B cell (primary cell): ENCODE measurements at places on chromosomes 2 and 18.

DNA sequence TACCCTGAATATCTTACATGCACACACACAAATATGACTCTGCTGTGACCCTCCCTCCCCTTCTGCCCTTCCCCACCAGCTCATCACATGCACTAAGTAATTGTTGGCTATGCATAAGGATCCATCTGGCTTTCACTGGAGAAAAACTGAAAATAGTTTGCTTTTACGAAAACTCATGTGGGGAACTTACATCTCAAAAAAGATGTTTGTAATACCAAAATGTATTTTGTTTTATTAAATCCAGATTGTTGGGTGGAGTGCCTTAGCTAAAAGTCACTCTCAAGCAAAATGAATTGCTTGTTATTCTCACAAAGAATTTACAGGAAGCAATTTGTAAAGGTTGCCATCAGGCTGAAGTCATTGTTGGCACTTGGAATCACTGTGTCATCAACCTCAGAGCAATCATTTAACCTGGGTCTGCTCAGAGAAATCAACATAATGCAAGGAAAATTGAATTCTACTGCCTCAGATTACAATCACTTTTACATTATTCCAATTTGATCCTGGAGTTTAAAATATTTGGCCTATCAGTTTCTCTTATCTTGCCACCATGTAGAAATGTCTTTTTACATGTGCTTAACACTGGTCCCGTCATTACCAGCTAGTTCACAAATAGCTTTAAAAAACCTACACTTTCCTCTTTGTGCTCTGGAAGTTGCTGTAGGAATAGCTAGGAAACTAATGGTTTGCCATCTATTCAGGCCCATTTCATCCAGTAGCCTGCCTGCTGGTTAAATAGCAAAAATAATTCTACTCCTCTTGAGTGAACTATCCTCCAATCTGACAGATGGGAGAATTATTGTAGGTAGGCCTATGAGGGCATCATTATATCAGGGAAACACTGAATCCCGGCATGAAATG is 90.3 kb upstream of the TMEM17 start:
- DNase-seq, result no peak

- no peak for DNase-seq
These were observed 10.8 kb downstream of the IL1RL1 start for GRCh38 chr2:102321941-102322719.

GRCh38 chr2:200454927-200455801 is 54.7 kb downstream of the KCTD18 start:
- no peak for DNase-seq

GRCh38 chr2:3738454-3738853 is 35.1 kb downstream of the DCDC2C start:
- no peak for DNase-seq

DNA sequence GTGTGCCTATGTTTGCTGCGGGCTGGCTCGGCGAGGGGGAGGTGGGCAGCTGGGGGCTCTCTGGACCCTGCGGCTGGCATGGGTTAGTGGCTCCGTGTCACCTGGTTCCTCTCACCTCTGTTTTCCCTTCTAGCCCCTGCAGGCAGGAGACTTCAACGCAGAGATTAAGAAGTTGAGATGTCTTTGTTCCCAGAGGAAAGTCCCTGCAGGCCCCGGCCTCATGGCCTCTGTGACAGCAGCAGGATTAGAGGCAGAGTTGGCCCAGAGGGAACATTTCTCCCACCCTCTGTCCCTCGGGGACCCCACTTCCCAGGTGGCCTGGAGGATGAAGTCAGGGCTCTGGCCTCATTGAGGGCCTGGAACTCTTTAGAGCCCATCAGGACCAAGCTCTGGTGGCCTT is 56.5 kb downstream of the HPCAL1 start:
- no peak for DNase-seq

GRCh38 chr2:42658306-42658705 is 89.9 kb downstream of the MTA3 start:
- DNase-seq, result no peak

- no peak for DNase-seq
These were observed 264.7 kb downstream of the MYCN start for GRCh38 chr2:16204886-16205620.

GRCh38 chr2:197556456-197556855 is 40.6 kb downstream of the MOB4 start:
- no peak for DNase-seq

- DNase-seq, result no peak
These were observed 41.9 kb downstream of the TACR1 start for GRCh38 chr2:75157435-75157834.

GRCh38 chr2:231583982-231584381 is 8.7 kb upstream of the TEX44 start:
- DNase-seq, result no peak

GRCh38 chr2:127630864-127631540 is 15.0 kb upstream of the GPR17 start:
- no peak for DNase-seq

GRCh38 chr18:75199327-75199726 is 9.6 kb downstream of the PTGR3 start:
- DNase-seq, result no peak

GRCh38 chr2:68434981-68435380 is 32.1 kb downstream of the FBXO48 start:
- DNase-seq, result no peak

- no peak for DNase-seq
These were observed 9.7 kb downstream of the ECEL1 start for GRCh38 chr2:232477751-232478510.

GRCh38 chr2:108776475-108776874 is 10.1 kb upstream of the CCDC138 start:
- peak; percentile 77 for DNase-seq

GRCh38 chr2:98205889-98206288 is 118.9 kb downstream of the VWA3B start:
- DNase-seq, result no peak

GRCh38 chr18:48459016-48459415 is 49.8 kb upstream of the ZBTB7C start:
- DNase-seq, result no peak

DNA sequence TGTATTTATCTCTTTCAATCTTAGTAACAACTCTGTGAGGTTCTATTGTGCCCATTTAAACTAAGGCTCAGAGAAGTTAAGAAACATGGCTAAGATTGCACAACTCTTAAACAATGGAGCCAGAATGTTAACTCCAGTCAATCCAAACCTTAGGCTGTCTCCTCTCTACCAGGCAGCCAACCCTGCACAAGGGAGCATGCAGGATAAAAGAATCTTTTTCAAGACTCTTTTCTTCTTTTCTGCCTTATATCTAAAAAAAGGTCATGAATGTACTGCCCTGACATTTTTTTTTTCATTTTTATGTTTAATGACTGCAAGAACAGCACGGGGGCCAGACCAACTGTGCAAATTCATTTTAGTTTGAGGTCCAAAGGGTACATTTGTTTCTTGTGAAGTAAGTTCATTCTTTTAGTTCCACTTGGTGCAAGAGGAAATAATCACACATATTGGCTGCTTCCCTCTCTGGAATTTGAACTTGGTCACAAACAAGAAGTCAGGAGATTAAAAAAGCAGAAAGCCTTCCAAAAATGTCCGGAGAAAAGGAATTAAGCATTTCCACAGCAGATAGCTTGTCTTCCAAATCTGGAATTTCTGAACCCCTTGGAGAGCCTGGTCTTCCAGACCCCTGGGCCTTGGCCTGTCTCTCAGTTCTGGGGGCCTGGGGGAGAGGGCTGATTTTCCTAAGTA is 96.0 kb upstream of the RIOK3 start:
- no peak for DNase-seq

GRCh38 chr2:54306556-54306955 is 50.5 kb upstream of the TSPYL6 start:
- no peak for DNase-seq

DNA sequence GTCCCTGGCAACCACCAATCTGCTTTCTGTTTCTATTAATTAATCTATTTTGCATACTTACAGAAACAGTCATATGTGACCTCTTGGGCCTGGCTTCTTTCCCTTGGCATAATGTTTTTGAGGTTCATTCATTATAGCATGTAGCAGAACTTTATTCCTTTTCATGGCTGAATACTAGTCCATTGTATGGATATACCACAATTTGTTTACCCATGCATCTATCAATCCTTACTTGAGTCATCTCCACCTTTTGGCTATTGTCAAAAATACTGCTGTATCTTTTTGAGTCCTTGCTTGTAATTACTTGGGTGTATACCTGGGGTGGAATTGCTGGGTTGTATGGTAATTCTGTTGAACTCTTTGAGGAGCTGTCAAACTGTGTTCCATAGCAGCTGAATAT is 126.8 kb downstream of the CTIF start:
- no peak for DNase-seq

GRCh38 chr2:174740721-174741120 is 23.6 kb downstream of the CHRNA1 start:
- no peak for DNase-seq

DNA sequence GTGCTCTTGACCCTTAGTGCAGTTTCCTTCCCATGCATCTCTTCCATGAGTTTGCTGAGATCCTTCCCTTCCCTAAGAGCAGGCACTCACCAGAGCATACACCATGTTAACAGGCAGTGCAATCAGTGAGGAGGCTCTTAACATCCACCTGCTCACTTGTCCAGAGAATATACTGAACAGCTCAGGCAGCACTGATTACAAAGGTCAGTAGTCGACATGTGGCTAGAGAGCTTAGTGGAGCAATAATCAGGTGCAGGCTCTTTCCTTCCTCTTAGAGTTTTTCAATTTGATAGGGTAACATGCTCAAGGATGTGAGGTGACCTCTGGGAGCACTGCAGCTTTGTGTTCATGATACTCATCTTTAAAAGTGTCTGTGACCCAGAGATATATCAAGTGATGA is 144.1 kb upstream of the SETBP1 start:
- no peak for DNase-seq

DNA sequence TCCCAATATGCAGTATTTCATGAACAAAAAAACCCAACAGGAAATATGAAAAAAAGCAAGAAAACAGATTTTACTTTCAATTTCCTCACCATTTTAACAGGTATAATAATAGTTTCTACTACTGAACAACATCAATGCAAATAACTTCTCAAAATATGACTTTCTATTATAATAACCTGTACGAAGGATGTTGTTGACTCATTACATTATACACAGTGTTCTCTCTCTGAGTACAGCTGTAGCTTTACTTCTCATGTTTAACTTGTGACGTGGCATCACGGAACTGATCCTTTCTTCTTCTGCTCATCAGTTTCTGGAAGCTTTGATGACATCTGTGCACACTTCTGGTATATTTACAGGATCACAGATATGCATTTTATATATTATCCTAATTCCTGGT is 40.0 kb downstream of the FAM228A start:
- DNase-seq, result peak; percentile 58

DNA sequence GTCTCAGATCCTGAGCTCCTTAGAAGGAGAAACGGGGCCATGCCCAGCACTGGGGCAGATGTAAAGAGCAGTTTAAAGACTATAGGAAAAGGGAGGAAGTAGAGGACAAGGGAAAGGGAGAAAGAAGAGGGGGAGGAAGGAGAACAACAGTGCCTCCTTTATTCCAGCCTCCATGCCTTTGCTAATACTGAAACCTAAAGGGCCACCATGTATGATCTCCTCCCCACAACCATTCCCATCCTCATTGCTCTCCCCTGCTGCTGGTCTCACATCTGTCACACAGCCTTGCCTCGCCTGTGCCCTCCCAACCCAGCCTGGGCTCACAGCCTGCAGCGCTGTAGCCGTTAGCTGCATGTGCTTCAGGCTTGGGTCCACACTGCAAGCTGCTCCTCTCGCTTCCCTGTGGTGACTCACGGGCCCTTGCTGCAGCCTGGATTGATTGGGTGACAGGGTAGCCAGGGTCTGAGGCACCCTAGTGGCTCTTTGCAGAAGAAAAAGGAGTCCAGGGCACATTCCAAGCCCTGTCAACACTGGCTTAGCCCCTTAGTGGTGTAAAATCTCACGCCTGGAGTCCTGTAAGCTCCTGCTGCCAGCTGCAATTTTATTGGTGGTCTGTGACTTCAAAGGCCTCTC is 281.9 kb downstream of the SRBD1 start:
- no peak for DNase-seq

GRCh38 chr2:152924722-152925121 is 206.3 kb downstream of the ARL6IP6 start:
- no peak for DNase-seq

GRCh38 chr2:203800783-203801182 is 66.8 kb upstream of the CTLA4 start:
- DNase-seq, result no peak

GRCh38 chr2:188050726-188051125 is 240.9 kb upstream of the GULP1 start:
- DNase-seq, result no peak

- DNase-seq, result no peak
These were observed 43.1 kb downstream of the INHBB start for GRCh38 chr2:120389036-120389391.

DNA sequence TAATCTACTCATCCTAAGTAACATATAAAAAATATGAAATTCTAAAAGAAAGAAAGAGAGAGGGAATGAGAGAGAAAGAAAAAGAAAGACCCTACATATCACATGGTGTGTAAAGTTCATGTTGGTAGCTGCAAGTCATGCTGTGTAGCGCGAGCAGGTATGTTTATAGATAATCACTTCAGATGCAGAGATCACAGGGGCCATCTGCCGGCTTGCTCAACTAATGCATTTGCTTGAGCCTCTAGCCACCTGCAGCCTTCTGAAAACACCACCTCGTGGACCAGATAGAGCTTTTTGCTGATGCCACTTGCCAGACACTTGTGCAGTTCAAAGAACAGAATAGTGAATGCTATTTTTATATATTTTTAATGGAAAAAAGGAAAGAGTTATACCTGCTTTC is 37.6 kb downstream of the CDH7 start:
- no peak for DNase-seq

GRCh38 chr18:69898241-69898861 is 49.3 kb downstream of the CD226 start:
- DNase-seq, result no peak

- no peak for DNase-seq
These were observed 198.8 kb downstream of the DCDC2C start for GRCh38 chr2:3902131-3902530.

DNA sequence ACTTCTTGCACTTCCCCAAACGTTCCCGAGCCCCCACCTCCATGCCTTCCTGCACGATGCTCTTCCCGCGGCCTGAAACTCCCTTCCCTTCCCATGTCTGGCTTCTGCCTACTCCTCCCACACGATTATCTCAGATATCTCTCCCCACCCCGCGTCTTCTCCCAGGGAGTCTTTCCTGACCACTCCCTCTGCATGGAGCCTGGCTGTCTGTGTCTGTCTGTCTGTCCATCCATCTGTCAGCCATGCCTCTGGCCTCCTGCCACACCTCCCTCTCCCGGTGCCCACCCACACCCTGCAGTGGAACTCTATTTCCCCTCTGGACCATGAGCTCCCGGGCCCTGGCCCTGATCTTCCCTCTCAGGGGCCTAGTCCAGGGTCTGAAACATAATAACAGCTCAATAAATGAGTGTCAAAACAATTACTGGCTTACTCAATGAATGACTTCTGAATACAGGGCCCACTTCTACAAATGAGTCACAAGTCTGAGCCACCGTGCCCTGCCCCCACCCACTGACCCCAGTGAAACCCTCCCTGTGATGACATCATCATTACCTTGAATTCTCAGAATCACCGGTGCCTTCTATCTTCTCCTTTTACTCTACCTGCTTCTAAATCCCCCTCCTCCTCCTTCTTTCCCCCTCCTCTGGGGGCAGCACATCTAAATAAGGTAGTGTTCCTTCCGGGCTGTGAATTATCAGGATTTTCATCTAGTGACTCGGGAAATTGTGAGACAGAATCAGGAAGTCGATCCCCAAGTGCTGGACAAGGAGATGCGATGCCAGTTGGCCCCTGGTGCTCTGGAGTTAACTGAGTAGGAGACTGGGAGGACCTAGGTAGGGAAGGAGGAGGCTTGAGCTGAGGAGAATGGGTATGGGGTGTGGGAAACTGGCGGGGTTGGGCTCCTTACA is 46.1 kb upstream of the PLB1 start:
- DNase-seq, result no peak
